Gastrocnemius medialis (tissue), 4 donors: ENCODE measurements at places on chromosomes 4 and X.

- DNase-seq, result no peak
Observed at GRCh38 chr4:55491486-55491885, 55.2 kb downstream of the CLOCK start.

DNA sequence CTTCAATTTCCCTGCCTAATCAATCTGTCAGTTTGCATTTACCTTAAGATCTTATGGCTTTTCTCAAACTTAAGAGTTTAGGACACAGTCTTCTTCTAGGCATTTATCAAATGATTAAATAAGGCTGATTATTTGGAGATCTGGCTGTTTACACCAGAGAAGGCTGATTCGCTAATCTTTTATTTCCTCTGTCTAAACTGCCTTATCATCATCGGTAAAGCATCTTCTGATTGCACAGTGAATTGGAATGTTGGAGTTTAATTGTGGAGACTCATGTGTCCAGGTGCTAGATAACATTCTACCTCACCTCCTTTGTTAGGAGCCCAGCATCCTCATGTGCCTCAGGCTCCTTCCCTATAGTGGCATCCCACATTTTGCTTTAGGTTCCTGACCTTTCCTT, 100.3 kb upstream of the DDIT4L start:
- no peak for DNase-seq

DNA sequence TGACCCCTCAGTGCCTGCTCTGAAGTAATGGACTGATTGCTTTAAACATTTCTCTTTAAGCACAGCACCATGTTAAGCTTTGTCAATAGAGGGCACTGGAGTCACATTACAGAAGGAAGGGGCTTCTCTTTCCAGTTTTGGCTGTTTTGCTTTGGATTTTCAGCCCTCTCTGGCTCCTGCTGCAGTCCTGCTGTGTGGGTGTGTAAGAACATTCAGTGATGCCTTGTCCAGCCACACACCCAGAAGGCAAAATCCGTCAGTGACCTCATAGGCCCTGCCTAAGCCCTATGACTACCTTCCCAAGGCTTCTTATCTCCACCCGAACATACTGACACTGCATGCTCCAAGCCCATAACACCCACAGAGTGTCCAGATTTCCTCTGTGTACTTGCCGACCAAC, 215.3 kb upstream of the CTSO start:
- no peak for DNase-seq

- DNase-seq, result no peak
Observed at GRCh38 chr4:101178731-101179130, 168.6 kb downstream of the PPP3CA start.

DNA sequence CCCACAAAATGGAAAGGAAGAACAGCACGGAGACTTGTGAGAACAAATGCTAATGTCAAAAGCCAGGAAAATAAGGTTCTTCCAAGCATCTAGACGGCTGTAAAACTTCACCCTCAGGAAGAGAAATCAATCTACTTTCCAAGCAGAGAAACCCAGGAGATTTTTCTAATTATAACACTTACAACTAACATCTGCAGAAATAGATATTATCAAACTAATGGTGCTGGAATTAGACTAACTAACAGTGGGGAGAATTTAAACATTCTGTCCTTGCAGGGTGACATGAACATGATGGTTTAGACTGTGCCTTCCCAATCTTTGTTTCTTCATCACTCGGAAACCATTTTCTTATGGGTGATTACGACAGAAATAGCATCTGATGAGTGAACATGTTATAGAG, 40.3 kb downstream of the SOD3 start:
- DNase-seq, result no peak

GRCh38 chr4:38563707-38564495, 100.1 kb upstream of the KLF3 start:
- DNase-seq, result no peak

DNA sequence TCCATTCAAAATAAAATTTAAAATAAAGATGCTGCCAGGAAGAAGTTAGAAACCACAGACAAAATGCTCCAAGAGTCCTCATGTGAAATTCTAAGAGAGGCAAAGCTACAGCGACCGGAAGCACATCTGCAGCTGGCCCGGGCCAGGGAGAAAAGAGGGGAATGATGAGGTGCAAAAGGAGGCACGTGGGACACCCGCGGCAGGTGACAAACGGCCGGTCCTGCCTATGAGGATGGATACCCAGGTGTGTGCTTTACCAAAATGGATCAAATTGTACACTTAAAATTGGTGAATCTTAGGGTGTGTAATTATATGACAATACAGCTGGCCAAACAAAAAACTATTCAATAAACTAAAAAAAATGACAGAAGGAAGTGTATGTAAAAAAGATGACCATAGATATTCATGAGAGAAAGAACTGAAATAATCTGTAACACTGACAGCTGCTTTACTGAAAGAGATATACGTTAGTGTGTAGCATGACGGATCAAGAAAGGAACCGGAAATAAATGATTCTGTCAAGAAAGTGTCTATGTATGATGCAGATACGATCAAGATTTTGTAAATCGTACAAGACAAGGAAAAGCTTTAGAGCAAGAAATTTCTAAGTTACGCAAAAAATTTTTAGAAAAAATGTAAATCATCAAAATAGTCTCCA, 29.5 kb downstream of the PPP2R3B start:
- no peak for DNase-seq

GRCh38 chr4:72951147-72951546, 118.4 kb downstream of the COX18 start:
- DNase-seq, result no peak

- DNase-seq, result peak; percentile 35
Observed at GRCh38 chrX:40104985-40105834, 7.5 kb upstream of the BCOR start.

GRCh38 chr4:130850019-130850524, 1754.1 kb downstream of the C4orf33 start:
- DNase-seq, result no peak

DNA sequence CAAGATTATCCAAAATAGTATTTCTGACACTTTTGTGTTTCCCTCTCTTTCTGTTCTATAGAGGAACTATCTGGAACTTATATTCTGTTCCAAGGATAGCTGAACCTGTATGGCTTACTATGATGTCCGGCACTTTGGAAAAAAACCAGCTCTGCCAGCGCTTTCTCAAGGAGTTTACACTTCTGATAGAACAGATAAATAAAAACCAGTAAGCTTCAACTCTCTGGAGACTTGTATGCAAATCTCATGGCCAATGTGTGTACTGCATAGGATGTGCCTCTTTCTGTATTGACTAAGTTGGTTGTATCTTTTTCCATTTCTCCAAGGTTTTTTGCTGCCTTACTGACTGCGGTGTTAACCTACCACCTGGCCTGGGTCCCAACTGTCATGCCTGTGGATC, 92.5 kb downstream of the FNIP2 start:
- DNase-seq, result no peak

DNA sequence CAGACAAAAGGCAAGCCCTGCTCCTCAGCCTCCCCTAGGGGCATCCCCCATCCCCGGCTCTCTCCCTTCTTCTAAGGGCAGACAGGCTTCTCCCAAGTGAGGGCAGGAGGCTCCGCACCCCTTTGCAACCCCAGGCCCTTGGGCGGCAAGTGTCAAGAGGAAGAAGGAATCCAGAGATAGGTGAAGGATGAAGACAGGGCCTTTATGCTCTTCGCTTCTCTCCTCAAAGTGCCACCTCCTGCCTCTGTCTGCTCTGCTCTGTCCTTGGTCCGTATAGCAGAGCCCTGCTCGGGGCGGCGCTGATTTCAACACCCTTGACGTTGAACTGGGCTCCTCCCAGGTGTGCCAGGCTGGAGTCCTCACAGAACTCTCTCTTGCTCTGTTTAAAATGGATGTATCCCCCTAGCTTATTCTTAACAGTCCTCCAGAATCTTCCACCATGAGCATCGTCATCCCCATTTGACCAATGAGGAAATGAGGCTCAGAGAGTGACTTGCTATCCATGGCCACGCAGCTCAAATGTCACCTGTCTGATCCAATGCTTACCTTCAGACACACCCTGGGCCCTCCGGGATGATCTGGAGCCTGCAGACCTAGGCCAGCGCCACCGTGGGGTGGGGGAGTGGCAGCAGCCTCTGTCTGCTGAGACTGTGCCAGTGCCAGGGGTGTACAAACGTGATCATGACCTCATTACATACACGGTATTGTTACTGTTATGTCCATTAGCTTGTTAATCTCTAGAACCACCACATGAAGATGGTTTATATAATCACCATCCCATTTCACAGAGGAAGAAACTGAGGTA, 99.8 kb downstream of the PHKA2 start:
- DNase-seq, result no peak

- no peak for DNase-seq
Observed at GRCh38 chr4:118036336-118036735, 2.0 kb downstream of the NDST3 start.

DNA sequence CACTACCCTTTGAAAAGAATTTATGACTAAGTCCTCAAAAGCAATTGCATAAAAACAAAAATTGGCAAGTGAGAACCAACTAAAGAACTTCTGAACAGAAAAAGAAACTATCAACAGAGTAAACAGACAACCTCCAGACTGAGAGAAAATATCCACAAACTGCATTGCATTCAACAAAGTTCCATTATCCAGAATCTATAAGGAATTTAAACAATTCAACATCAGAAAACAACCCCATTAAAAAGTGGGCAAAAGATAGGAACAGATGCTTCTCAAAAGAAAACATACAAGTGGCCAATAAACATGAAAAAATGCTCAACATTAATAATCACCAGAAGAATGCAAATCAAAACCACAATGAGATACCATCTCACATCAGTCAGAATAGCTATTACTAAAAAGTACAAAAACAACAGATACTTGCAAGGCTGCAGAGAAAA, 130.2 kb downstream of the GASK1B start:
- no peak for DNase-seq

- no peak for DNase-seq
Observed at GRCh38 chr4:184873054-184873453, 47.3 kb upstream of the ACSL1 start.

GRCh38 chr4:54946741-54947140, 178.7 kb downstream of the KDR start:
- DNase-seq, result no peak

- no peak for DNase-seq
Observed at GRCh38 chrX:110863883-110864282, 68.3 kb upstream of the CHRDL1 start.

- peak; percentile 27 for DNase-seq
Observed at GRCh38 chrX:56788717-56789122, 59.7 kb downstream of the NBDY start.

GRCh38 chr4:3808597-3808996, 42.4 kb downstream of the ADRA2C start:
- DNase-seq, result no peak

DNA sequence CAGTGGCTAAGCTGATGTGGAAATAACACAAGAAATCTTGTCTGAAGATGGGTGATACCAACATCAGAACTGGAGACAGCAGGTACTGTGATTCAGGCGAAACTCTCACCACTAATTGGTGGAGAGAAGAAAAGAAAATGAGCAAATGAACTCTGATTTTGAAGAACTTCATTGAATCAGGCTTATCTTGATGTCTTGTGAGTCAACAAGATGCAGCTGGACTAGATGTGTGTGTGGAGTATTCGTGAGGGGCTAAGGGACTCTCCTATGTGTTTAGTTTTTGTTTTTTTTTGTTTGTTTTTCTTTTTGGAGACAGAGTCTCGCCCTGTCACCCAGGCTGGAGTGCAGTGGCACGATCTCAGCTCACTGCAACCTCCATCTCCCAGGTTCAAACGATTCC, 131.6 kb downstream of the DHRSX start:
- no peak for DNase-seq

DNA sequence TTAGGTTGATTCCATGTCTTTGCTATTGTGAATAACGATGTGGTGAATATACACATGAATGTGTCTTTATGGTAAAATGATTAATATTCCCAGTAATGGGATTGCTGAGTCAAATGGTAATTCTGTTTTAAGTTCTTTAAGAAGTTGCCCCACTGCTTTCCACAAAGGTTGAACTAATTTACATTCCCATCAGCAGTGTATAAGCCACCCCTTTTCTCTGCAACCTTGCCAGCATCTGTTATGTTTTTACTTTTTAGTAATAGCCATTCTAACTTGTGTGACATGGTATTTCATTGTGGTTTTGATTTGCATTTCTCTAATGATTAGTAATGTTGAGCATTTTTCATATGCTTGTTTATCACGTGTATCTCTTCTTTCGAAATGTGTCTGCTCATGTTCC, 503.3 kb downstream of the PCDH18 start:
- no peak for DNase-seq

GRCh38 chr4:184748251-184748652, 14.4 kb upstream of the CENPU start:
- DNase-seq, result no peak

- DNase-seq, result no peak
Observed at GRCh38 chr4:54254915-54255246, 25.8 kb downstream of the PDGFRA start.

- DNase-seq, result no peak
Observed at GRCh38 chr4:150931005-150931404, 84.1 kb downstream of the LRBA start.

DNA sequence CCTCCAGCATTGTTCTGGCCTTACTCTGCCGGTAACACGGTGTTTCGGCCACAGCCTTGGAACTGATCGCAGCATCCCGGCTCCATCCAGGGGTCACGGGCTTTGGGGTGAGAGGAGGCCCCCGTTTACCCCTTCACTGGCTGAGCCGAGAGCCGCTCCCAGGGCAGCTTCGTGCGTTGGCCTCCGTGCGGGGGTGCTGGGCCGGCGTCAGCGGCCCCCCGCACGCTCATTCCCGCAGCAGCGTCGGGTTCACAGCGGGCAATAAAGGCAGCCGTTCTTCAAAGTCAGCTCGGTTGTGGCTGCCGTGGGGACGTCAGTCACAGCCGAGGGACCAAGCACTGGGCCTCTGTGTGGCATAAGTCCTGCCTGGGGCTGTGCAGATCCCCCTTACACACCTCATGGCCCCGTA, 25.3 kb upstream of the PLCXD1 start:
- no peak for DNase-seq

DNA sequence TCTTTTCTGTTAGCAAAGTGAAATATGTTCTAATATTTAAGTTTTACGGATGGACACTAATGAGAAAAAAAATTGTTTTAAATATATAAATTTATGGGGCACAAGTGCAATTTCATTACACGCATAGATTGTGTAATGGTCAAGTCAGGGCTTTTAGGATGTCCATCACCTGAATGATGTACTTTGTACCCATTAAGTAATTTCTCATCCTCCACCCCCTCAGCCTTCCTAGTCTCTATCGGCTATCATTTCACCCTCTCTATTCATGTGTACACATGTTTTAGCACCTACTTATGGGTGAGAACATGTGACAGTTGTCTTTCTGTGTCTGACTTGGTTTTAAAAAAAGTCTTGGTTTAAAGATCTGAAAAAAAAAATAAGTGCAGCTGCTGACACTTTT, 616.0 kb downstream of the IQCM start:
- DNase-seq, result no peak

- no peak for DNase-seq
Observed at GRCh38 chrX:94942603-94943002, 1268.6 kb downstream of the FAM133A start.

DNA sequence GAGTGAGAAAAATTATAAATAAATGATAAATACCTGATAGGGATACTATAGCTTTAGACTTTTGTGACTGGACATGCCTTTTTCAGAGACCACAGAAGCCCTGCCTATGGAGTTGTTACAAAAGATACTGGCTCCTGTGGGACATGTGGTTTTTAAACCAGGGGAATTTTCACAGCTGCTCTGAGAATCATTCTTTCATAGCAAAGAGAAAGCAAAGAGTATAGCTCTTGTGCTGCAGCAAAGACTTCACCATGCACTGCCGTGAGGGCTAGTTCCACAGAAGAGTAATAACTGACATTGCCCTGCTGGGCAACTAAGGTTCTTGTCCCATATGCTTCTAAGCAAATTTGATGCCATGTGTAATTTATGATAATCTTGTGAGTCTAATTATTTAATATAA, 98.2 kb downstream of the MAPK10 start:
- no peak for DNase-seq
